T47D (cell line): ENCODE measurements at places on chromosomes 2 and 18.

- no peak for DNase-seq
Observed at GRCh38 chr2:72098935-72099334, 48.7 kb downstream of the CYP26B1 start.

GRCh38 chr2:168191955-168192785 lies 55.2 kb downstream of the STK39 start:
- DNase-seq: no peak

- DNase-seq: no peak
Observed at GRCh38 chr2:132383956-132384355, 32.6 kb upstream of the GPR39 start.

GRCh38 chr18:6406910-6407470 lies 7.7 kb downstream of the L3MBTL4 start:
- DNase-seq: no peak

GRCh38 chr2:176819306-176819705 lies 393.3 kb upstream of the HNRNPA3 start:
- no peak for DNase-seq

DNA sequence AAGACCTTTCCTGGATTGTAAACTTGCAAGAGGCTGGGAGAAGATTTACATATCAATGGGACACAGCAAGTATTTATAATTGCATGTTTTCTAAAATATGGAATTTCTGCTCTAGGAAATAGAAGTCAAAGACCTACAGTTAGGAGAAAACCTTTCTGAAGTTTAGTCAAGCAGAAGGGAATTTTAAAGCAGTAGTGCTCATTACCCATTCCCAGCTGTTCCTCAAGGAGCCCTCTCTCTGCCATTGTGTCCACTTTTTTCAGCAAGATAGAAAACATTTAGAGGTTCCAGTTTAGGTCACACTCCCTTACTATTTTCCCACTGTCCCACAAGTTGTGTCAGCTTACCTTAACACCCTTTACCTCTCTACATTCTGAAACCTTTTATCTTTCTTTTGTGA lies 584.0 kb upstream of the CHAC2 start:
- no peak for DNase-seq

GRCh38 chr2:109214651-109215371 lies 85.8 kb downstream of the SH3RF3 start:
- no peak for DNase-seq

GRCh38 chr2:170322140-170322766 lies 144.3 kb downstream of the MYO3B start:
- DNase-seq: no peak

- DNase-seq: no peak
Observed at GRCh38 chr18:39913672-39914366, 2041.2 kb upstream of the PIK3C3 start.

DNA sequence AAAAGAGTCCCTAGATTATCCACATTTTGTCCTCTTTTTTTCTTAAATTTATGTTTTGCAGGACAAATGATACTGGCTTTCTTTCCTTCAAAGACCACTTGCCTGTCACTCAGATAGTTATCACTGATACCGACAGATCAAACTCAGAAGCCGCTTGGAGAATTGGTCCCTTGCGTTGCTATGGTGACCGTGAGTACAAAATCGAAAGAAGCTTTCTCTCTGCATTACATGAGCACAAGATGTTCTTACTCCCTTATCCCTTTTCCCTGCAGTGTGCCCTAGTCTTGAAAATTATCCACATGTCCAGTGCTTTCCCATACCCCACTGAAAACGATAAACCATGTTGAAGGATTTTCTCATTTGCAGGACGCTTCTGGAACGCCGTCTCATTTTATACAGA lies 738.5 kb downstream of the CNTNAP5 start:
- DNase-seq: no peak

DNA sequence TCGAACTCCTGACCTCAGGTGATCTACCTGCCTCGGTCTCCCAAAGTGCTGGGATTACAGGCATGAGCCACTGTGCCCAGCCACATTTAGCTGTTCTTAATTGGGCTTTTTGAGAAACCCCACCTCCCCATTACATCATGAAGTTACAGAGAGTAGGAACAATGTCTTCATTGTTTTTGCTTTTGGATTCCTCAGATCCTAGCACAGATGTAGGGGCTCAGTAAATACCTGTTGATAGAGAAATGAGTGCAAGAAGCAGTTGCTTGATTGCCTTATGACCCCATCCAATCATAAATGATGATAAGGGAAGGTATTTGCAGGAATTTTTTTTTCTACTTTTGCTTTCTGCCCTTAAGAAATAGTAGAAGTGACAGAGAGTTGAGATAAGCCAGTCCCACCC lies 25.4 kb downstream of the GREB1L start:
- no peak for DNase-seq

DNA sequence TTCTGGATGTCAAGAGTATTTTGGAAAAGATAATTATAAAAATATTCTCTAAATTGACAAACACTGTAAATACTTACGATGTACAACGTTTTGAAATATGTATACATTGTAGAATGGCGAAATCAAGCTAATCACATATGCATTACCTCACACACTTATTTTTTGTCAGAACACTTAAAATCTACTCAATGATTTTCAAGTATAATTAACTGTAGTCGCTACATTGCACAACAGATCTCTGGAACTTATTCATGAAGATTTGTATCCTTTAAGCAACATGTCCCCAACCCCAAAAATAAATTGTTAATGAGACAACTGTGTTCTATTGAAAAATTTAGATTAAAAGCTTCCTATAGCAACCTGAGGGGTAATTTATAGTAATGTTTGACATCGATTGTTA lies 59.8 kb downstream of the C2orf74 start:
- DNase-seq: no peak

GRCh38 chr18:36476433-36476832 lies 178.9 kb downstream of the FHOD3 start:
- DNase-seq: no peak

GRCh38 chr18:28984731-28985130 lies 807.8 kb upstream of the CDH2 start:
- no peak for DNase-seq

DNA sequence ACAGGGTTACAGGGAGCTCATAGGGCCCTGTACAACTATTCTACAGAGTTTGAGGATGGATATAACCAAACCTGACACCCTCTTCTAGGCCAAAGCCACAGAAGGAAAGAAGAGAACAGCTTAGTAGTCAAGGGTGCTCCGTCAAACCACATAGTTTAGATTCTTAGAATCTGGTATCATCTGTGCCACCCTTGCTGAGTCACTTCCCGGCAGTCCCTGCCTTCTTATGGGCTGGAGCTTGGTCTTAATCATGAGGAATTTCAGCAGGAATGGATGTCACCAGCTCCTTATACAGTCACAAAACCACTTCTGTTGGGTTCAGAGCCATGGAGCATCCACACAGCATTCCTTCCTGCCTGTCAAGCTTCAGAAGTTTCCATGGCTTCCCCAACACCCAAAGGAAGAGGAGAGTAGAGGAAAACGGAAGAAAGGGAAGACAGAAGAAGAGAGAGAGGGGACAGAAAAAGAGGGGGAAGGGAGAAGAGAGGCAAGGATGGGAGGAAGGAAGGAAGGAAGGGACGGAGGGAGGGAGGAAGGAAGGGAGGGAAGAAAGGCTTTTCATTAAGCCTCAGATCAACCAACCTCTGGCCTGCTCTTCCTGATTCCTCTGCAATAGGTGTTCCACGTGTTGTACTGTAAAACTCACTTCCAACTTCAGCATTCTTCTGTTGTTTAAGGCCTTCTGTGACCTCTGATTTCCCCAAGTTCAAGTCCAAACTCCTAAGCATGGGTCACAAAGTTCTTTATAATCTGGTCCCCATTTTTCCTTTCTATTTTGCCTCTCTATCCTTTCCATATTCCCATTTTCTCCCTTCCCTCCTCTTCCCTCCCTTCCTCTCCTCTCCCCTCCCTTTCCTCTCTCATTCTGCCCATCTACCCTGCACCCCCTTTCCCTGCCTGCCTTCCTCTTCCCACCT lies 246.1 kb upstream of the TNP1 start:
- no peak for DNase-seq

DNA sequence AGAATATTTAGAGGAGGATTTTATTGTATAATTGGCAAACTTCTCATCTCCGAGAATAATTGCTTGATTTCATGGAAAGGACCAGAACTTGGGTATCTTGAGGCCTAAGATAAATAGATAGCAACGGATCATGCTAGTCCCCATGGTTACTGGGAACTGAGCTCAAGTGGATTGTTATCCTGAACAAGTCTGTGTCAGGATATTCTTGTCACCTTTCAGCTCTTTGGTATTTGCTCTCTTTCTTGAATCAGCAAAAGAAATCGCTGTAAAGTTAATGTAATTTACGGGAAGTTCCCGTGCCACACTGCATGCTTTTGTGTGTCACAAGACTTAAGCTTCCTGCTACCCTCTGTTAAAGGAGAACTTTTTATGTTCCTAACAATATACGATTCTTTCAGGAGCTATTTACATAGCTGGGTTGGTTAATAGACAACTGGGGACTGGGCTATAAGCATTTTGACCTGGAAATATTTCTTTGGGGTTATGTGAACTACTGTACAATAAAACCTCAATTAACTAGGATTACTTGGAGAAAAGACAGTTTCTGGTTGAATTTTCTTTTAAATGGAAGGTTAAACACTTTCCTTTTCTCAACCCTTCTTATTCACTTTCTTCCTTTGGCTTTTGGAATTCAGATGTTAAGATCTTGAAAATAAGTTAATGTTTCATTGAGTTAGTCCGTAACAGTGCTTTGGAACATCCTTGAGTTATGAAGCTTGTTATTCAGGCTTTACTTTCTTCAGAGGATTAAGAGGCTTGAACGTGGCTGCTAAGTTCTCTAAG lies 151.2 kb downstream of the FMNL2 start:
- DNase-seq: no peak

DNA sequence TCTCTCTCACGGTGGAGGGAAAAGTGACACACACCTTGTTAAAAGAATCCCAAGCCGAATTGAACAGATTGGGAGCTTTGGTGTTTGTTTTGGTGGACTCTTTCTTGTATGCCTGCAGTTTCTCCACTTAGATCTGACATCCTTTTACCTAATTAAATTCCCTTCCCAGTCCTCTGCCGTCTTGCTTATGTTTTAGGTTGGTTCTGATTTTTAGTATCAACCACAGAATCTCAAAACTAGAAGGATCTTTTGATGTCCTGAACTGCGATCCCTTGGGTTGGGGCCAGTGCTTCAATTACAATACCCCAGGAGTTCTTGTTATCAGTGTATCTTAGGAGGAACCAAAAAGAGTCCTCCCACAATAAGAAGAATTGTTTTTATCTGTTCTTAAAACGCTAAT lies 112.3 kb downstream of the PRKCE start:
- no peak for DNase-seq

DNA sequence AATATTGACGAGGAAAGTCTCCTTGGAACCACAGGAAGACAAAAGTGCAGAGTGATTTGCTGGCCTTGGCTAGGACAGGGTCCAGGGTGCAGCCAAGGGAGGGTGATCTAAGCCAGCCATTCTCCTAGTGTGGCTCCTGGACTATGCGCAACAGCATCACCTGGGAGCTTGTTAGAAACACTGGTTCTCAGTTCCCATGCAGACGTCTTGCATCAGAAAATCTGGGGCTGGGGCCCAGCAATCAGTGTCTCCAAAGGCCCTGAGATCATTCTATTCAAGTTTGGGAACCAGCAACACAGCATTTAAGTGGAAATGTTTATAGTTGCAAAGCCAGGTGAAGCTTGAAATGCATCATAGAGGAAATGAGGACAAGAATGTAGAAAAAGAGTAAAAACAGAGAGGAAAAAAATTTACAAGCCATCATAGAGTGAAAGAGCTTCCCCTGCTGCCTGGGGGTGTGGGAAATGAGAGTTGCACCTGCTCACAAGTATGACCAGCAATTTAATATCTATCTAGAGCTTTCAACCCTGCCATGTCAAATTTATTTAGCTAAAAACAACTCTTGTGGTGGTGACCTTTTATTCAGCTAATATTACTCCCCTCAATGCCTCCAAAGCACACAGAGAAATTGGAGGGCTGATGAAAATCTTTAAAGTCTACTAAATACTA lies 54.4 kb upstream of the SEC11C start:
- no peak for DNase-seq

DNA sequence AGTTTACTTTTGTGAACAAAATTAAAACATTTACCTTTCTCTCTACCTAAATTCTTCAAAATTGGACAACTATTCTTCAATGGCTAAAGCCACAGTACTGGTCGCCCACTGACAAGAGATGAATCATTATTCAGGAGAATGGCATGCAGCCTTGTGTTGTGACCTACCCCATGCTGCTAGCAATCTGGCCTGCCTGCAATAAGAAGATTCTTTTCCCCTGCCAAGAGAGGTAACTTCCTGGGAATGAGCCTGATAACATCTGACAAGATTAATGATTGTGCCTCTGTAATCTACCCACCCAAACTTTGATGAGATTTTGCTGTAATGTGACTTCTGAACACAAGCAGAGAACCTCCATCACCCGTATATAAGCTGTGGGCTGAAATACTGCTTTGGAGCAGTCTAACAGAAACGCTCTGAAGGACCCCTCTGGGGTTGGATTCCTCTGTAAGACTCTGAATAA lies 47.0 kb upstream of the ST3GAL5 start:
- DNase-seq: no peak

DNA sequence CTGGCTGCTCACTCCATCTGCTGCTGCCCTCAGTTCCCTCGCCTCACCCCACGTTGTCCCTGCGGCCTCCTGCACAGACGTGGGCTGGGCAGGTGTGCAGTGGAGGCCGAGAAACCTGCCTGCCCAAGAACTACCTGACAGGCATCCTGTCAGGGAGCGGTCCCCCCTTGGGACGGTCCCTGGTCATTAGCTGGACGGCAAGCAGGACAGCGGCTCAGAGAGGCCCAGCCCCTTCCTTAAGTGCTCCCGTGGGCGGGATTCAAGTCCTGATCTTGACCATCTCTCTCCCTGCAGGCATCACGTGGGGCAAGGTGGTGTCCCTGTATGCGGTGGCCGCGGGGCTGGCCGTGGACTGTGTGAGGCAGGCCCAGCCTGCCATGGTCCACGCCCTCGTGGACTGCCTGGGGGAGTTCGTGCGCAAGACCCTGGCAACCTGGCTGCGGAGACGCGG lies 11.3 kb downstream of the BOK start:
- no peak for DNase-seq

GRCh38 chr2:134954065-134954464 lies 35.4 kb downstream of the CCNT2 start:
- no peak for DNase-seq

DNA sequence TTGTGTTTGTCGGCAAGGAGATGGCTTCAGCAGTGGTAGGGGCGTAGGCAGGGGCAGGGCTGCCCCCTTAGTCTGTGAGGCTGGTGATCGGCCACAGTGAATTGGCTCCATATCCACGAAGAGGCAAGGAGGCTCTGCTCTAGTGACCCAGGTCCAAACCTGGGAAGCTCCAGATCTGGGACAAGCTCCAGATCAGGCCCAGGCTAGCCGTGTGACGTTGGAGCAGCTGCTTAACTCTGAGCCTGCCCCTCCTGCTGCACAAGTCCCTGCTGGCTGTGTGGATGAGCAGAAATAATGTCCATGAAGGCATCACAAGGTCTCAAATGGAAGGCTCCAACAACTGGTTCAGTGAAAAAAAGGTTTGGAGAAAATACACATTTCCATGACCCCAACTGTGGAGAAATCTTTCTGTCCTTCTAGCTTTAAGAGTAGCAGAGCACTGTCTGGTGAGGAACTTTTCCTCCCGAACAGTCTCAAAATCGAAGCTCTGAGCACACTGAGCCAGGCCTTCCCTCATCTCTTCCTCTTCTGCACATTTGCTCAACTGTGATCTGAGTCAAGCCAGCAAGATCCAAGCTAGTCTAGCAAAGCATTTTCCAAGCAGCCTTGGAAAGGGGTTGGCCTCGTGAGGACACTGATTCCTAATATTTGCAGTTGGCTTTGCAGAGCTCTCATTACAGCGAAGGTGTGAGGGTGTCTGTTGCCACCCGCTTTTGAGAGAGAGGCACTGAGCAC lies 67.0 kb upstream of the TCF7L1 start:
- no peak for DNase-seq

GRCh38 chr2:125667630-125668029 lies 988.3 kb upstream of the GYPC start:
- no peak for DNase-seq
